ENCODE measurements at places on chromosomes 4 and X.

- DNase-seq = no peak
These were observed 40.9 kb downstream of the GK start for GRCh38 chrX:30693999-30694650.

- no peak for DNase-seq
These were observed 62.3 kb downstream of the FAM193A start for GRCh38 chr4:2598511-2599303.

DNA sequence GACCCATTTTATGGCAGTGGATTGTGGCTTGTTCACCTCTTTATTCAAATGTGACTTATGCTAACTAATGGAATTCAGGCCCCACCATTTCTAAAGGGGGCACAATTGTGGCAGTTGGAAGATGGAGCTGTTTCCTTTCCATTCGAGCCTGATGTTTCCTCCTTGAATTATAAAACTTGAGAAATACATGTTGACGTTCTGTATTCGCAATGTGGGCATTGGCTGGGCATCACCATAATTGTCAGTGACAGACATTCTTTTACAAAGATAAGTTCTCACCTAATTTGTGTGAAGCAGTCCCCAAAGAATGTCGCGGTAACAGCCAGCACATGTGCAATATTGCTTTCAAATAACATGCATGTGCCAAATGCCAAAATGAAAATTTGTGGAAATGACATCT lies 1070.2 kb upstream of the TENM3 start:
- peak; percentile 3 for DNase-seq

GRCh38 chr4:52962721-52963120 lies 100.6 kb downstream of the RASL11B start:
- no peak for DNase-seq

GRCh38 chrX:153372949-153373348 lies 28.2 kb downstream of the PNMA6E start:
- DNase-seq = no peak

GRCh38 chr4:39976945-39977488 lies 694 bp downstream of the PDS5A start:
- no peak for DNase-seq

DNA sequence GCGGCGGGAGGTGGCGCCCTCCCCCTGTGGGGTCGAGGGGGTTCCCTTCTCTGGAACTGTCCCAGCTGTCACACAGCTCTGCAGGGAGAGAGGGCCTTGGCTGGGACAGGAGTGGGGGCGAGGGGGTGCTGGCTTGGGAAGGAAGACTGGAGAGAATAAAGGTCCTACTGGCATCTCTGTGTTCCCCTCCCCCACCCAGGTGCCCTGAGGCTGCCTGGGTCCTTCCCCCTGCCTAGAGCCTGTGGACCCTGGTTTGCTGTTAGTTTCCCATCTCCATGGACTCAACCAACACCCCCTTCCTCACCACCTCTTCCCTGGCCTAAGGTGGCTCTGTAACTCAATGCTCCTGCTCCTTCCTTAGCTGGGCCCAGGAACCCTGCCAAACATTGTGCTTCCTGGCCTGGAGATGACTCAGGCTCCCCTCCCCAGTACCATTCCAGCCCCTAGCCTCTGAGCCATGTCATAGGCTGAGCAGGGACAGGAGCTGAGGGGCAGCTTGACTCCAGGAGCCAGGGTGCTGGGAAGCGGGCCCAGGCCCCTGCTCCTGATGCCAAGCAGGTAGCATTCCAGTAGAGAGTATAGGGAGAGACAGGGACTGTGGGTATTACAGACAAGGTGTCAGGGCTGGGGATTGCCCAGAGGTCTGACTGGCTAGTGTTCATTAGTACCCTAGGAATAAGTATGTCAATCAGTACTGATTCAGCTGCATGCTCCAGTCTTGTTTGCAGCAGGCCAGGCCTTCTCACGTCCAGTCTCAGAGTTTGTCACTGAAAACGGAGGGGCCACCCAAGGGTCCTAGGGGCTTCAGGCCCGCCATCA lies 100.7 kb downstream of the EFNB1 start:
- DNase-seq = peak; percentile 56

- DNase-seq = no peak
These were observed 638.6 kb downstream of the BCOR start for GRCh38 chrX:39459204-39459603.

DNA sequence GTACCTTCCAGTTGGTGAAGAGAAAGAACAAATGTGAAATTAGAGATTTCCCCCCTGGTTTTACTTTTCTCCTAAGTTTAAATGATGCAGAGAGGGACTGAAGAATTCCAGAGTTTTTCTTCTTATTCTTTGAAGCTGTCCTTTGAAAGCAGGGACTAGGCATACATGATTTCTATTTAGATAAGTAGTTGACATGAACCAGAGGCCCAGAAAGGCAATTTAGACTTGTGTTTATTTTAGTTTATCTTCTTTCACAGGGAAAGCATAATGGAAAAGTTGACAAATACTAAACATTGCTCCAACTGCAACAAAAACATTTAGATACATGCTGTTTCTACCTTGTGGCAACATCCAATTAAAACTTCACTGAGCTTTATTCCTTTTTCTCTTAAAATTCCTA lies 32.0 kb downstream of the PTPN13 start:
- DNase-seq = no peak

GRCh38 chrX:148501386-148502066 lies 1.1 kb downstream of the AFF2 start:
- no peak for DNase-seq

- DNase-seq = peak; percentile 48
These were observed 109.3 kb upstream of the DGKK start for GRCh38 chrX:50579955-50580354.

GRCh38 chr4:72701987-72702819 lies 133.2 kb upstream of the ADAMTS3 start:
- DNase-seq = peak; percentile 55

- no peak for DNase-seq
These were observed 71.2 kb downstream of the SNX25 start for GRCh38 chr4:185280608-185281007.

- DNase-seq = no peak
These were observed 231.1 kb downstream of the STPG2 start for GRCh38 chr4:97912156-97912555.

DNA sequence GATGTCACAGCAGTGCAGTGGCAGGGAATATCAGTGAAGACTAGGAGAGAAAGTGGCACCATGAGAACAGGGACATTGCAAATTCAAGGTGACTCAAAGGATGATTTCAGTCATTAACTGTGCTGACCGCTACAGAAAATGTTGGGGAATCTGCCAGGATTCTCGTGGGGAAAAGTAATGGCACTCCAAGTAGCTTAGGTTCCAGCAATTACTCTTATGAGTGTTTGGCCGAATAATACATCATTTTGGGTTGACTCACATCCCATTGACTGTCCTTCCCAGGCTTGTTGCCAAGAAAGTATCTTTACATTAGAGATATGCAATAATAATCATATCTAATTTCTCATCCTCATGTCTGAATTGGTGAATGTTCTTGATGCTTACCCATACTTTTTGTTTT lies 1411.1 kb upstream of the PCDH7 start:
- DNase-seq = no peak

- no peak for DNase-seq
These were observed 43.2 kb upstream of the IGSF1 start for GRCh38 chrX:131332331-131332730.

- DNase-seq = no peak
These were observed 95.6 kb downstream of the MID1IP1 start for GRCh38 chrX:38896724-38897298.

Data from AG10803 (cell line).